ENCODE measurements at places on chromosomes 12 and 14.
A peak's percentile ranks its signal among the peaks of the same experiment; 100 is the strongest.

- DNase-seq = peak; percentile 40
These were observed 42.1 kb downstream of the KRT80 start for GRCh38 chr12:52149651-52150241.

- DNase-seq = peak; percentile 68
These were observed 83.5 kb downstream of the SLC25A47 start for GRCh38 chr14:100406505-100407131.

- DNase-seq = no peak
These were observed 303 bp downstream of the SAMD4A start for GRCh38 chr14:54567224-54567638.

DNA sequence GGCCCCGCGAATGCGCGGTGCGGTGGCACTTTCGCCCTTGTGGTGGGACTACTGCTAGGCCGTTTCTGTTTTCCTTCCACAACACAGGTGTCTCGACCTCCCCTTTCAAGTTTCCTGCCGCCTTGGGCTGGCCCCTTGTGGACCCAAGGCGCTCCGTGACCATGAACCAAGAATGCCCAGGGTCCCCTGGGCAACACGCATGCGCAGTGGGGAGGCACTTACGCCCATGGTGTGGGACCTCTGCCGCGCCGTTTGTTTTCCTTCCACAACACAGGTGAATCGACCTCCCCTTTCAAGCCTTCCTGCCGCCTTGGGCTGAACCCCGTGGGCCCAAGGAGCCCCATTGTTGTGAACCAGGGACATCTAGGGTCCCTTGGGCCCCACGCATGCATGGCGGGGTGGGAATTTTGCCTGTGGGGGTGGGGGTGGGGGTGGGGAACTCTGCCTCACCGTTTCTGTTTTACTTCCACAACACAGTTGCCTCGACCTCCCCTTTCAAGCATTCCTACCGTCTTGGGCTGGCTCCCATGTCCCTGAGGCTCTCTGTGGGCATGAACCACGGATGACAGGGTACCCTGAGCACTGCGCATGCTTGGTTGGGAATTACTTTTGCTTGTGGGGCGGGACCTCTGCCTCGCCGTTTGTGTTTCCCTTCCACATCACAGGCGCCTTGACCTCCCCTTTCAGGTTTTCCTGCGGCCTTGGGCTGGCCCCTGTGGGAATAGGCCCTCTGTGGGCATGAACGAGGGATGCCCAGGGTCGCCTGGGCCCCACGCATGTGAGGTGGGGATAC, 355.1 kb downstream of the ALG10 start:
- DNase-seq = no peak

GRCh38 chr12:99042226-99042625, 397.1 kb downstream of the APAF1 start:
- no peak for DNase-seq

DNA sequence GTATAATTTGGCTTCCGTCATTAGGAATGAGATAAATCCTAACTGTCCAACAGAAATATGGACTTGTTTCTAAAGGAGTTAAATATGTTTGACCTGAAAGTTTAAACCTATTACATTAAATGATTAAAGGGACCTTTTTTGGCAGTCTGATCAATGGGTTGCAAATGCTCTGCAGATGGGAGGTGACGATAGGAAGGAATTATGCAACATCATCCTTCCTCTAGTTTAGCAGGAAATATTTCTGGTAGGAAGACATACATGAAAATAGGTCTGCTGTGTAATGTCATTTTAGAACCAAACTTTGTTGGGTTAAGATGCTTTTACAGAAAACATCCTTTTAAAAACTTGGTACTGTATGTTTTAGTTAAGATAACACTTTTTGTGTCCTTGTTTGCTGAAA, 2.6 kb downstream of the LRRC10 start:
- no peak for DNase-seq

- DNase-seq = no peak
These were observed 30.7 kb downstream of the OTOGL start for GRCh38 chr12:80129895-80130530.

DNA sequence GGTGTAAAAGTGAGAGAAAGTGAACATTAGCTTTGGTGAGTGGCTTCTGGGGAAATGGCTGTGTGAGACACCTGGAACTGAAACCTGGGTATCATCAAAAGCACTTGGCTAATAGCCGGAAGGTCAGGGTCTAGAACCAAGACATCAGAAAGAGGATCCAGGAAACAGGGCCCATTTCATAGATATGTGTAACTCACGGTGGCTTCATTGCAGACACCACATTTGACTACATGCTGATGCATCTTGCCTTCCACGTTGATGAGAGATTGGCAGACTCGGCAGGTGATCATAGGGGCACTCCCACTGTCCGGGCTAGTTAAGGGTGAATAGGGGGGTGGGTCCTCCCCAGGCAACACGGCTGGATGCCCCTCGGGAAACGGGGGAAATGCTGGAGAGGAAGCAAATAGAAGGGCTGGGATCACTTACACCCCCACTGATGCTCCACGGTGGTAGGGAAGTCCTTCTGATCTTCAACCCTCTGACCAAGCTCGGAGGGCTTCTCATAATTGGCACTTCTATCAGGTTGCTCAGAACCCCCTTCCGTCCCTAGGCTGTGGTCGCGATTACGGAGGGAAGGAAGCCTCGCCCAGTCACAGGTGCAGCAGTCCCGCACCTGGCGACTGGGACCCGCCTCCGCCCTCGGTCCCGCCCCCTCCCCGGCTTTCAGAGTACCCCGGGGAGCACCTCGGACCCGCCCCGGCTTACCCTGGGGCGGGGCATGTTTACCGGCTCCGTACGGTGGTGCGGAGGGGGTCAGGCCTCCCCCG, 593 bp downstream of the PIP4P1 start:
- DNase-seq = no peak

- DNase-seq = no peak
These were observed 4.6 kb downstream of the FOXJ2 start for GRCh38 chr12:8037046-8037663.

DNA sequence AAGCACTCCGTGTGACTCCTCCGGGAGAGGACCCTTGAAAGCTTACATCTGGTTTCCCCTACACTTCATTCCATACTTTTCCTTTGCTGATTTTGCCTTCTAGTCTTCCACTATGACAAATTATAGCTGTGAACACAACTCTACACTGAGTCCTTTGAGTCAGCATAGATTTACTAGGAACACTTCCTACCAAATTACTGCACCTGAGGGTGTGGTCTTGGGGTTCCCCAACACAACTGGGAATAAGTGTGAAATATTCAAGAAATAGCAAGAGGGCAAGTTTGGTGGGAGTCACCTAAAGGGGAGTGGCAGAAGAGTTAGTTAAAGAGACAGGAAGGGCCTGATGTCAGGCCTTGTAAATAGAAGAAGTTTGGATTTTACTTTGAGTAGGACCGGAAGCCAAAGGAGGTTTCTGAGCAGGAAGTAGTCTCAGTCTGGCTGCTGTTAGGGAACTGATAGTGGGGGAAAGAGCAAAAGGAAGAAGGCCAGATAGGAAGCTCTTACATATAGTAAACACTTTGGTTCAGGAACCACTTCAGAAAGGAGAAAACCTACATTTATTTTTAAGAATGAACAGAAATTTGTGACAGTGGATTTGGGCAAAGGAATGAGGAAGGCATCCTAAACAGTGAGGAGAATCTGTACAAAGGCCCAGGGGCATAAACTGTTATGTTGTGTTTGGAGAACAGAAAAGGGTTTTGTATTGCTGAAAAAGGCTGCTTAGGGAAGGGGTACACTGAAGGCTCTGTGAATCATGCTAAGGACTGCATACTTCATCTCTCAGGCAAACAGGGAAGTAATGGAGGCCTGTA, 14.2 kb downstream of the SEL1L start:
- peak; percentile 6 for DNase-seq

GRCh38 chr12:69415471-69416275, 54.5 kb upstream of the FRS2 start:
- peak; percentile 87 for DNase-seq

DNA sequence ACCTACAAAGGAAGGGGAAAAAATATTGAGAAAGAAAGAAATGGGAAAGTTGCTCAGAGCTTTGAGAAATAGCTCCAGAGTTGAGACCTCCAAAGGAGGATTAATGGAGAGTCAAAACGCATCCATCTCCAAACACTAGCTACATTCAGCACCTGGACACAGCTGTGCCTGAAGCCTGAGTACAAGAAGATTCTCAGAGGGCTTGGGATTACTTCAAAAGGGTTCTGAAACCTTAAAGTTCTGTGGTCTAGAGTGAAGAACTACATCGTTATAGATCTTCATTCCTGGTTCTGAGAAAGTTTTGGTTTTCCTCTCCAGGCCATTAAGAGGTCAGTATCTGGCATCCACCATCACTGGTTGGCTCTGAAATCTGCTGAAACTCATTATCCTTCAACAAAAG, 10.5 kb upstream of the TMED10 start:
- no peak for DNase-seq

DNA sequence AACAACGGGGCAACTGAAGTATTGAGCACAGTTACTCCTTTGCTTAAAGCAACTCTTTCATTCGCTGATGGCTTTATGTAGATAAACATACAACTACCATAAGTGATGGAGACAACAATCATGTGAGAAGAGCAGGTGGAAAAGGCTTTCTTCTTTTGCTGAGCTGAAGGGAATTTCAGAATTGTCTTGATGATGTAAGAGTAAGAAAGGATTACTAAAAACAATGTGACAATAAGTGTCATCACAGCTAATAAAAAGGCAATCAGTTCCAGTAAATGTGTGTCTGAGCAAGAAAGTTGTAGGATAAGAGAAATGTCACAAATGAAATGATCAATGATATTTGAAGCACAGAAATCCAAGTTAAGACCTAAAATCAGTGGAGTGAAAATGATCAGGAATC, 647 bp downstream of the OR6C70 start:
- no peak for DNase-seq

- DNase-seq = peak; percentile 71
These were observed 9.5 kb downstream of the PHETA1 start for GRCh38 chr12:111359231-111359913.

GRCh38 chr14:55333711-55334485, 62.7 kb downstream of the FBXO34 start:
- peak; percentile 5 for DNase-seq

DNA sequence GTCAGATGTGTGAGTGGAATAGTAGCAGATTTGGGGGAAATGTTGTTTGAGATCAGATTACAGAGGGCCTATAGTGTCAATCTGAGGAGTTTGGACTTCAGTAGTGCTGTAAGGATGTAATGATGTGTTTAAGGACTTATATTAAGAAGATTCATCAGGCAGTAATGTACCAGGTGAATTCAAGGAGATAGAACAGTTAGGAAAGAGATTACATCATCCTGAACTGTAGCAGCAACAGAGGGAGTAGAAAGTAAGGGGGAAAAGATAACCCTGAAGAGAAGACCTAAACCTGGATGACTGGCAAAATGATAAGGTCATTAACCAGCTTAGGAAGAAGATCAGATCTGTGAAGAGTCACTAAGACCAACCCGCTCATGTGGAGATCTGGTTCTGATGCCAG, 349.4 kb downstream of the PDZRN4 start:
- no peak for DNase-seq

- DNase-seq = no peak
These were observed 25.0 kb downstream of the RERG start for GRCh38 chr12:15196221-15196620.

GRCh38 chr12:28253161-28253641, 62.9 kb downstream of the CCDC91 start:
- peak; percentile 27 for DNase-seq

GRCh38 chr12:53613821-53614220, 12.4 kb downstream of the ATF7 start:
- no peak for DNase-seq

- peak; percentile 24 for DNase-seq
These were observed 2.8 kb upstream of the ARID2 start for GRCh38 chr12:45726603-45727300.

GRCh38 chr12:88310666-88311065, 168.6 kb downstream of the TMTC3 start:
- DNase-seq = no peak

GRCh38 chr14:100025111-100025510, 40.1 kb upstream of the EVL start:
- peak; percentile 22 for DNase-seq

DNA sequence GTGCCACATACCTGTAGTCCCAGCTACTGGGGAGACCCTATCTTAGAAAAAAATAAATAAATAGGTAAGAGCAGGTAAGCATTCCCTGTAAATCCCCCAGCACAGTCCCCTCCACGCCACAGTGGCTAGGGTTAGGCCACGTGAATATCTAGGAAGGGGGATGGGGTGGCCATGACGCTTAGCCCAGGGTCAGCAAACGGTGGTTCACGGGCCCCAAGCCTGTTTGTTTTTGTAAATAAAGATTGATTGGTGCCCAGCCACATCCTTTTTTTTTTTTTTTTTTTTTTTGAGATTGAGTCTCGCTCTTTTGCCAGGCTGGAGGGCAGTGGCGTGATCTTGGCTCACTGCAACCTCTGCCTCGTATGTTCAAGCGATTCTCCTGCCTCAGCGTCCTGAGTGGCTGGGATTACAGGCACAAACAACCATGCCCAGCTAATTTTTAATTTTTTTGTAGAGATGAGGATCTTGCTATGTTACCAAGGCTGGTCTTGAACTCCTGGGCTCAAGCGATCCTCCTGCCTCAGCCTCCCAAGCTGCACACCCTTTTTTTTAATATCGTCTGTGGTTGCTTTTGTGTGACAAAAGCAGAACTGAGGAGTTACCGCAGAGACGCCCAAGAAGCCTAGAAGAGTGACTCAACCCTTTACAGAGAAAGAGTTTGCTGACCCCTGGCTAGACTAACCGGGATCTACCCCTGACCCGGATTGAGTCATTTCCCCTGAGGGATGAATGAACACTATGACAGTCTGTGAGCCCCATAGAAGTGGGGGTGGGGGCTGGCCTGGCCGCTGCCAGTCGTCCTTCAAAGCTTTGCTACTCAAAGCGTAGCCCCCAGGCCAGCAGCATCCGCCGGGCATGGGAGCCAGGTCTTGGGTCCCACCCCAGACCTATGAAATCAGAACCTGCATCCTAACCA, 113.7 kb upstream of the NCOR2 start:
- DNase-seq = peak; percentile 97

DNA sequence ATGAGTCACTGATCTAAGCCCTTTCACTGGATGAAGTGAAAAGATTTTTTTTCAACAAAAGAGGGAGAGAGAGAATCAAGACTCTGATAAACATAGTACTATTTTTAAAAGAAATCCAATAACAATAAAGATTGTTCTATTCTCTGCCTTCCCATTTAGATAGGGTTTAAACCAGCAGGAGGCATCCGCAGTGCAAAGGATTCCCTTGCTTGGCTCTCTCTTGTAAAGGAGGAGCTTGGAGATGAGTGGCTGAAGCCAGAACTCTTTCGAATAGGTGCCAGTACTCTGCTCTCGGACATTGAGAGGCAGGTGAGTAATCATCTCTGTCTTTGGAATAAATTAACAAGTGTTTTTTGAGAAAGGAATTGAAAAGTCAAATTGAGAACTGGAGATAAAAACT, 124.9 kb downstream of the DERA start:
- DNase-seq = no peak

DNA sequence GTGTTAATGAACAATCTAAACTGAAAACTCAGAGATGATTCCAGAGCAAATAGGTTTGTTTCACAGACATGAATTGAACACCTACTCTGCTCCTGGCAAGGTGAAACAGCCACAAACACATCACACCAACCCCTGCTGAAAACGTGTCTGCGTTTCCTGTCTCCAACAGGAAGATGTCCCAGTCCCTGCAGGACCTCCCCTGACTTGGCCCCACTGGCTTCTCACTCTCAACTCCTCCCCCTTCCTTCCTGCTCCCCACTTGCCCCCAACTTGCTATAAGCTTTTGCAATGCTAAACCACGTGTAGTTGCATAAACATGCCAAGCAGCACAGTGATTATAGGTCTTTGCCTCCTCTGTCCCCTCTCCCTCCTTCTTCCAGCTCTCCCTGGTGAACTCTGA, 567.6 kb downstream of the BCL11B start:
- no peak for DNase-seq

Data from RPMI7951 (cell line).